ENCODE measurements at places on chromosomes 13 and 19.
A peak's percentile ranks its signal among the peaks of the same experiment; 100 is the strongest.

DNA sequence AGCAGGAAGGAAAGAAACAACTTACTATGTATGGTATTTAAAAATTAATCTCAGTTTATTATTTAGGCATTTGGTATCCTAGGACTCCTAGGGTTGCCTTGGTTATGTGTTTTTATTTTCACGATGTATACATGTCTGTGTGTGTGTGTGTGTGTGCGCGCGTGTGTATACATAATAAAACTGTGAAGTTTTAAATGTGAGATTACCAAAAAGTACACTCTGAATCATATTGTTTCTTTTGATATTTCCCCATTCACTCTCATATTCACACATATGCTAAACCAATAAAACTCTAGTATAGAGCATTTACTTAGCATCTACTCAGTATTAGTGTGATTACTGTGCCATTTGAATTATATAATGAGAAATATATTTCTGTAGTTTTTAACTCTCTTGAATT lies 30.8 kb upstream of the NDFIP2 start:
- no peak for DNase-seq

GRCh38 chr13:76851961-76852360 lies 34.2 kb downstream of the KCTD12 start:
- DNase-seq, result no peak

DNA sequence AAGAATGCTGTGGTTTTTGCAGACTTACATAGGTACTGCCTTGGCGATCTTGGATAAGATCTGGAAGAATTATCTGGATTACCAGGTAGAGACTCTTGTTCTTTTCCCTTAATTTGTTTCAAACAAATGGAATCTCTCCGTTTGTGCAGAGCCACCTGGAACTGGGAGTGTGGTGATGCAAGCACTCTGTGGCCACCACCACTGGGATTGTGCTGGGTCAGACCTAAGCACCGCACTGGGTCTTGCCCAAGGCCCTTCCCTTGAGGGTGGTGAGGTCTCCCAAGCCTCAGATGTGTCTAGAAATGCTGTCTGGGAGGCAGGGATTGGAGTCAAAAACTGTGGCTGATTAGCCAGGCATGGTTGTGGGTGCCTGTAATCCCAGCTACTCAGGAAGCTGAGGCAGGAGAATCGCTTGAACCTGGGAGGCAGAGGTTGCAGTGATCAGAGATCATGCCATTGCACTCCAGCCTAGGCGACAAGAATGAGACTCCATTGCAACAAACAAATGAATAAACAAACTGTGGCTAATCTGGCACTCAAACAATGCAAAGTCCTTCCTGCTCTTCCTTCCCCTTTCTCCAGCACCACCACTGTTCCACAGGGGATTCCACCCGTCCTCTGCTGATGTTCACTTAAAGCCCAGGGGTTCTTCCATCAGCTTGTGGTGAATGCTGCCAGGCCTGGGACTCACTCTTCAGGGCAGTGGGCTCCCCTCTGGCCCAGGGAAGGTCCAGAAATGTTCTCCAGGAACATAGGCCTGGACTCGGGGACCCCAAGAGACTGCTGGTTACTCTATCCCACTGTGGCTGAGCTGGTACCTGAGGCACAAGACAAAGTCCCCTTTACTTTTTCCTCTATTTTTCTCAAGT lies 10.8 kb upstream of the CEACAM1 start:
- DNase-seq, result no peak

DNA sequence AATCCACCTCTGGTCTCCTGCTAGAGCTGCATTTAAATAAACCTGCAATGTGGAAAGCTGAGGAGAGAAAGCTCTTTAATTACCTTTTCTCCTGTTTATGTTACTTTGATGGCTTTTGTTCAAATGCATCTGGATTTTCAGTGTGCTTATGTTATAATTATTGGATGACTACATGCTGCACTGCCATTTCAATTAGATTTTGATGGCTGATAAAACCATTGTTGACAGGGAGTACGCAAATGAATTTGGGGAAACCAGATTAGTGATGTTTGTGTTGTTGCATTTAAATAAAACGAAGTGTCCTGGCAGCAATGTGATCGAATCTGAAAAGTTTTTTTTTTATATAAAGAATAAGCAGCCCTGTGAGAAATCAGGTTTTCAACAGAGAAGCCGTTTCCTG lies 799.8 kb downstream of the DIAPH3 start:
- DNase-seq, result no peak

GRCh38 chr13:110882972-110883371 lies 31.9 kb downstream of the ANKRD10 start:
- DNase-seq, result no peak

DNA sequence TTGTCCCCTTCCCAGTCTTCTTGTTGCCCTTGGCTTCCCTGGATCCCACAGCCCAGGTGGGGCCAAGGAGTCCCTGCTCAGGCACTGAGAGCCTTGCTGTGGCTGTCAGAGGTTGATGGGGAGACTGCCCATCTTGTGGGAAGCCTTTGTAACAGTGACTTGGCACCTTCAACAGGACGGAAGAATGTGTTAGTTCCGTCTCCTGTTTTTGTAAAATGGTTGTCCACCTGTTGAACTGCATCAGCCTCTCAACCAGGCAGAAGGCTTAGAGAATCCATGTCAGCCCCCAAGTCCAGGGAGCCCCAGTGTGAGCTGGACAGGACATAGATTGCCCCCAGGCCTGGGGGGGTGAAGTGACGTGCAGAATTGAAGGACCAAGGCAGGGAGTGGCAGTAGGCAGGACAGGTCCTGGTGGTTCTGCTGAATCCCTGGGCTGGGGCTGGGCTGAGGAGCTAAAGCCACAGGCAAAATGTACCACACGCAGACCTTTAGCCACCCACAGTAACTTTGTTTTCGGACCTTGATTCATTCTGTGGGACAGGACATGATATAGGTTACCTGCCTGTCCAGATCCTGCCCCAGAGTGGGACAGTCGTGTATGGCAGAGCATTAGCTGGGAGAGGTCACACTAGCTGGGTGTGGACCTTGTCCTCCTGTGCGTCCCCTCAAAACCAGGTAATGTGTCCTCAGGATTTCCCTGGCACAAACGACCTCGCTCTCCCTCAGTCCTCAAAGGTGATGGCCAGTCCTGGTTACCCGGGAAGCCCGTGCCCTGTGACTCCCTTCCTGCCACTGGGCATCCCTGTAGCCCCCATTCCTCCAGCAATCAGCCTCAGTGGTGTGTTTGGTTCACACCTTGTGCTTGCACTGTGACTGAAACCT lies 47.0 kb downstream of the GATAD2A start:
- DNase-seq, result no peak

- DNase-seq, result no peak
Measured at GRCh38 chr13:112899281-112900225, 69.5 kb upstream of the MCF2L start.

GRCh38 chr19:36417752-36418286 lies 625 bp downstream of the ZFP82 start:
- no peak for DNase-seq

- DNase-seq, result no peak
Measured at GRCh38 chr13:95239283-95239682, 62.0 kb downstream of the ABCC4 start.

- no peak for DNase-seq
Measured at GRCh38 chr19:29411113-29411581, 114.6 kb upstream of the VSTM2B start.

DNA sequence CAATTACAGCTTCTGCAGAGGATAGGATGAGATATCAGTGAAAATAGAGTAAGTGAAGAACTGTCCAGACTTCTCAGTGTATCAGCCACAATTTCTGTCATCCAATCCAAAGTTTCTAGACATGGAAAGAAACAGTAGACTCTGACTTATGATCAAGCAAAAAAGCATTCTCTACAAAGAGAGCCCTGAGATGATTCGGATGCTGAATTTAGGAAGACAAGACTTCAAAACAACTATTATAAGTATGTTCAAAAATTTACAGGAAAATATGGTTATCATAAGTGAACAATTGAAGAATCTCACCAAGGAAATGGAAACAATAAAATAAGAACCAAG lies 238.2 kb upstream of the IRS2 start:
- no peak for DNase-seq

DNA sequence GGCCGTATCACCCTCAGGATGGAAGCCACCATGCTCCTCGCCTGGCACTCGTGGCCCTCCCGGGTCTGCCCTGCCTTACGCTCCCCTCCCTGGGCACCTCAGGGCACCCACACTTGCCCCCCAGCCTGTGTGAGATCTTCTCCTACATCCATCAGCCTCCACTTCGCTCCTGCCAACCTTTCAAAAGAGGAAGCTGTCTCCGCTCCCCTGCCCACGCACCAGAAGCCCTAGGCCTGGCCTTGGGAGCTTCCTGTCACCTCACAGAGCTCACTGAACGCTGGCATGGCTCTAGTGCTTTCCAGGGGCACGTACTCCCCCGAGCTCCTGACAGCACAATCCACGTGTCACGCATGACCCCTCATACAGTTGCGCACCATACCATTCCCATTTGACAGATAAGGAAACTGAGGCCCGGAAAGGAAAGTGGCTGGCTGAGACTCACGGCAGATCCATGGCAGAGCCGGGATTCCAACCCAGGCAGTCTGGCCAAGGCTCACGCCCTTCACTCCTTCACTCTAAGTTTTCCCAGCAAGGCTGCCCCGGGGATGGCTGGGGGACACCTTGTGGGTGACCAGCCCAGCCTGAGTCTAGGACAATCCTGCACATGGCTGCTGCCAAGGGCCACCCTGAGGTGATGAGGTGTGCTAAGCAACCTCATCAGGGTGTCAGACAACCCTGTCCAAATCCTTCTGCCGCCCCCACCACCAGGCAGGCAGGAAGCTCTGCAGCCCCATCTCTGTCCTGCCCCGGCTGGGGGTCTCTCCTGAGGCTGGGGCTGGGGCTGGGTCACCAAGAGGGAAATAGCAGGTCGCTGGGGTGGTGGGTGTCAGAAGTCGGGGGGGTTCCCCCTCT lies 19.3 kb downstream of the PPP1R12C start:
- no peak for DNase-seq

DNA sequence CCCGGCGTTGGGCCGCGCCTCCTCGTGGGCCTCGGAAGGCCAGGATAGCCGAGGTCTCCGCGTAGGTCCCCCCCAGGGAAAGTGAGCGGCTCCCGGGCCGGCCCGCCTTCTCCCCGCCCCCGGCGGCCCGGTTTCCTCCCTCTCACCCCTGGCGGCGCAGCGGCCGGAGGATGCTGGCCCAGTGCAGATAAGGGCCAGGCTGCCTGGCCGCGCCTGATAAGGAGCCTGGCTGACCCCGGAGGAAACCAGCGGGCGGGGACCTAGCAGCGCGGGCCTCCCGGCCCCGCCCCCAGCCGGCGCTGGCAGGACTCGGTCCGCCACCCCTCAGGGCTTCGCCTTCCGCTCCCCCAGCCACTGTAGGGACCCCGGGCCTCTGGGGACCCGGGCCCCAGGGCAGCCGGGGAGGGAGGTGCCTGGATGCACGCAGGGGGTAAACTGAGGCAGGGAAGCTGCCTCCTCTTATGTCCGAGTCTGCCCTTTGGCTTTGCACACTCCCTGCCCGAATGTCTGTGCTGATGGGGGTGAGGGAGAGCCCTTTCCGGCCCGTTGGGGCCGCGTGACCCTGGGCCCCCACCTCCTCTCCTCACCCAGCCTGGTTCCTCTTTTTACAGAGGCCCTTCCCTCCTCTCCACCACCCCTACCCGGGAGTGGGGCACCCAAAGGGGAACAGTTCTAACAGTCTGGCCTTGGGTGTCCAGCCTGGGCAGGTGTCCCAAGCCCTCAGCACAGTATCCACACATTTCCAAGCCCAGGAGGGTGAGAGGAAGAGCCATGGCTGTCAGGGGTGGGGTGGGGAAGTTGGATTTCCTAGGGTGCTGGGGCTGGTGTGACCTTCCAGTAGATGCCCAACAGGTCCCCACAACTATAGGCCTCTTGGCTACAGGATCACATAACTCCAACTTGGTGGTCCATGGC lies at the start of gene LYL1:
LYL1 (minus strand) TSS at position 193 of the 915 bp plus-strand sequence. CDS start 1,687 bp downstream, outside the sequence.
- DNase-seq, result no peak

DNA sequence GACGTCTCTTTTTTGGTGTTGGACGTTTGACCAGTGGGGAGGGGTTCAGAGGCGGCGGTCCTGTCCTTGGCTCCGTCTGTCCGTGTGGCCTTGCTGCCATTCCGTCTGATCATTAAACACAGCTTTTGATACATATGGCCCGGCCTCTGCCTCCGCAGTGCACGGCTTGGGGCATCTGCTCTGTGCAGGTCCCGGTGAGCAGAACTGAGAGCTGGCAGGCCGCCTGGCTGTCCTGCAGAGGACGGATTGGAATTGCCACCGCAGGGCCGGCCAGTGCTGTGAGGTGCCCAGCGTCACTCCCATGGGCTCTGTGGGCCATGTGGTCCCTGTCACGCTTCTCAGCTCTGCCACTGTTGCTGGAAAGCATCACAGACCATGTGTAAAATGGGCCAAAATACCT lies 5.4 kb upstream of the TMPRSS9 start:
- no peak for DNase-seq

DNA sequence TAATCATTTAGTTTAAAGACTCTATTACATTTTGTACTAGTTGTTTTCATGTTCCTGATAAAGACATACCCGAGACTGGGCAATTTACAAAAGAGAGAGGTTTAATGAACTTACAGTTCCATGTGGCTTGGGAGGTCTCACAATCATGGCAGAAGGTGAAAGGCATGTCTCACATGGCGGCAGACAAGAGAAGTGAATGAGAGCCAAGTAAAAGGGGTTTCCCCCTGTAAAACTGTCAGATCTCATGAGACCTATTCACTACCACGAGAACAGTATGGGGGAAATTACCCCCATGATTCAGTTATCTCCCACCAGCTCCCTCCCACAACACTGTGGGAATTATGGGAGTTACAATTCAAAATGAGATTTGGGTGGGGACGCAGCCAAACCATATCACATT lies 129.2 kb downstream of the PAN3 start:
- DNase-seq, result no peak

GRCh38 chr19:2049741-2050348 lies 1.2 kb downstream of the MKNK2 start:
- peak; percentile 80 for DNase-seq

GRCh38 chr13:90427322-90428272 lies 919.9 kb upstream of the MIR17HG start:
- DNase-seq, result peak; percentile 76

DNA sequence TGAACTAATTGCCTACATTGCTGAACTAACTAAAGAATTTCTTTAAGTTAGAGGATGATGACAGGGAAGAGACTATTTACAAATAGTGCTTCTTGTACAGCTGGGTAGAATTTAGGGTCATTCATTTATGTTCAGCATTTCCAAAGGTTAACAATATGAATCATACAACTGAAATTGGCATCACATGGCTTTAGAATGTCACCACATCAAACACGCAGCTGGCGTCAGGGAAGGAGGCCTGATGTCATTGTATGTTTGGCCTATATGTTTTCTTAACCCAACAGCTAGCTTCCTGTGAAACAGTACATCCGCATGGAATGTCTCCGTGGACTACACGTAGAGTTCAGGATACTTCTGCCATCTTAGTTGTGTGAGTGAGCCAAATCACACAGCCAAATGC lies 99.0 kb upstream of the TNFSF11 start:
- no peak for DNase-seq

- DNase-seq, result no peak
Measured at GRCh38 chr13:112809332-112810315, 119.8 kb downstream of the ATP11A start.

- peak; percentile 88 for DNase-seq
Measured at GRCh38 chr19:42313096-42313839, at the start of gene TMEM145. TSS of gene TMEM145 (plus strand) at chr19:42313309. CDS start at chr19:42313377, 68 bp downstream.
